ENCODE measurements at places on chromosomes 2 and 18. TPM values are rescaled to one million over a fixed set of nuclear protein-coding genes. Genes with fewer than 3 reads are reported as not detected.

OTOS gene
- not detected for total RNA-seq

ACKR3 gene
- total RNA-seq: 59.7 TPM

DSC3 gene
- not detected for total RNA-seq

MDH1B gene
- total RNA-seq: 20.2 TPM

LYPD1 gene
- 1.3 TPM for total RNA-seq

SULT1C4 gene
- 0.64 TPM for total RNA-seq

Measured in motor neuron (in vitro differentiated cells).